Posterior vena cava (tissue), 2 donors: ENCODE measurements at places on chromosomes 2 and 18.

DNA sequence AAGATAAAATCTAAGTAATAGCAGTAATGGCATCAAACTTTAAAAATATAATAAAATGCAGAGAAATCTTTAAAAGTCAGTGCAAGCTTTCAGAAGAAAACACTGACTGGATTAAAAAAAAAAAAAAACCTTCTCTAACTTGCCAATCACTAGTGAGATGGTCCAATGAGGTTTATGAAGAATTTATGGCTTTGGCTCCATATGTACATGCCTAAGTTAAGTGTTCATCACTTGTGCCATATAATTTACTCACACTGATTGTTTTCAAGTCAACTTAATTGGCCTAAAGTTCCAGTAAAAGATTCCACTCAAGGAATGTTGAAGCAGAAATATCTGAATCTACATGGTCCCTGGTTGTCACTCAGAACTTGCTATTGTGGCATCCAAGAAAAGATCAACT, 40.7 kb upstream of the RAB27B start:
- no peak for DNase-seq

GRCh38 chr18:24094561-24094960, 44.3 kb upstream of the CABYR start:
- DNase-seq = no peak

GRCh38 chr2:233234264-233234663, 17.2 kb upstream of the ATG16L1 start:
- DNase-seq = no peak

- no peak for DNase-seq
Observed at GRCh38 chr2:148167855-148168254, 147.0 kb downstream of the MBD5 start.

DNA sequence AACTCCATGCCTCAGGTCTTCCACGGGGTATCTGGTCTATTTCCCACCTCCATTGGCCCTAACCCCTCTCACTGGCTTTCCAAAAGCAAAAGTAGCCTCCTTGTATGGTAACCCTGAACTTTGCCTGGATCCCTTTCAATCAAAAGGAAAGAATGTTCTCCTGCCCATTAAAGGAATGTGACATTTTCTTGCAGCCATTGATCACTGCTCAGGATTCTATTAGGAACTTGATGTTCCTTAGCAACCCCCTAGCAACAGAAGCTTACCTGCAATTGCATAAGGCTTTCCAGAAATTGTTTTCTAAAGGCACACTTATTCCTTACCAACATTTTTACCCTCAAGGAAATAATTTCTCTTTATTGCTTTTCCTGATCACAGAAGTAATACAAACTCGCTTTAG, 91.4 kb upstream of the AGAP1 start:
- DNase-seq = no peak

GRCh38 chr18:55694291-55694690, 106.3 kb upstream of the TCF4 start:
- DNase-seq = no peak

- no peak for DNase-seq
Observed at GRCh38 chr2:176109192-176109901, 2.3 kb downstream of the HOXD11 start.

DNA sequence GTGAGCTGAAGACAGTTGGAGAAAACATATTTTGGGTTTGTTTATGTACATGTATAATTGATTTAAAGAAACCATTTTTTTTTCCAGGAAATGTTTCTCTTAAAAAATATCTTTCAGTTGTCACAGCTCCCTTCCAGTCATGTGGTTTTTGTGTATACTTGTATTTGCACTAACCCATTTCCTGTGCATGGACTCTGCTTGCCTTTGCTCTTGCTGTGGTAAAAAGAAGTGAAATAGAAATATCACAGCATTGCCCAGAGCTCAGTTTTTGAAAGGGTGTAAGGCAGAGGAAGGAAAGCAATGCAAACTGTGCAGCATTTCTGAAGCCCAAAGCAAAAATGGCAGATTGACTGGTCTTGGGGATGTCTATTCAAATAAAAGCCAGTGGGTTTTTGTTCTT, 10.4 kb upstream of the DOCK10 start:
- DNase-seq = no peak

DNA sequence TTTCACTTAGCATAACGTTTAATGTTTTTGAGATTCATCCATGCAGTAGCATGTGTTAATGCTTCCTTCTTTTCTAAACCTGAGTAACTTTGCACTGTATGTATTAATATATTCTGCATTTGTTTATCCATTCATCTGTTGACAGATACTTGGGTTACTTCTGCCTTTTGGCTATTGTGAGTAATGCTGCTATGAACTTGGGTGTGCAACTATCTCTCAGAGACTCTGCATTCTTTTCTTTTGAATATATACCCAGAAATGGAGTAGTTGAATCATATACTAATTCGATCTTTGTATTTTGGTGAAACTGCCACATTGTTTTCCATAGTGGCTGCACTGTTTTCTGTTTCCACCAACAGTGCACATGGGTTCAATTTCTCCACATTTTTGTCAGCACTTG, 128.3 kb downstream of the SH3BP4 start:
- no peak for DNase-seq

GRCh38 chr18:63844254-63844653, 43.3 kb upstream of the SERPINB2 start:
- no peak for DNase-seq

DNA sequence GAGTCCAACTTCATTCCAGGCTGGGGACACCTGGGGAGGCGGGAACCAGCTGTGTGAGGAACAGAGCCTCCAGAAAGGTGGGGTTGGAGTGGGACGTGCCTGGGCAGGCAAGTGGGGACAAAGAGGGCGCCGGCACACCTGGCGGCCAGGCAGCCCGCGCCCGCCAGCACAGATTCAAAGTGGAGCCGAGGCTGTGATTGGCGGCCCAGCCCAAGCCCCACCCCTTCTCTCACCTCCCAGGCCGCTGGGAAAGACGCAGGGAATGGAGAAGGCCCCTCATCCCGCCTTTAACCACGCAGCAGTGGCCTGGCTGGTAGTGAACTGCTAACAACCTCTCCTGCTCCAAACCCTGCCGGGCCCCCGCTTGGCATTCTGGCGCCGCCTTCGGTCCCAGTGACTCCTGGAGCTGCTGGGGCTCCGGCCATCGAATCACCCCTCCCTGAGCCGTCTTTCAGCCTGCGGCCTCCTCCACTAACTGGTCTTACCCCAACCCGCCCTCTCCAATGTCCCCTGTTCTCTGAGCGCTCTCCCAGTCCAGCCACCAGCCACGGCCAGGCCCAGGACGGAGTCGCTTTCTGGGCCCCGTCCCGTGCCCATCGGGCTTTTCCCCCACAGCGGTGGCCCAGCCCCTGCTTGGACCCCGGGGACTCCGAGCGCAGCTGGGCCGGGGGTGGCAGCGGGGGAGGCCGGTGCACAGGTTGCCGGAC, 27.9 kb upstream of the PTMA start:
- DNase-seq = no peak

DNA sequence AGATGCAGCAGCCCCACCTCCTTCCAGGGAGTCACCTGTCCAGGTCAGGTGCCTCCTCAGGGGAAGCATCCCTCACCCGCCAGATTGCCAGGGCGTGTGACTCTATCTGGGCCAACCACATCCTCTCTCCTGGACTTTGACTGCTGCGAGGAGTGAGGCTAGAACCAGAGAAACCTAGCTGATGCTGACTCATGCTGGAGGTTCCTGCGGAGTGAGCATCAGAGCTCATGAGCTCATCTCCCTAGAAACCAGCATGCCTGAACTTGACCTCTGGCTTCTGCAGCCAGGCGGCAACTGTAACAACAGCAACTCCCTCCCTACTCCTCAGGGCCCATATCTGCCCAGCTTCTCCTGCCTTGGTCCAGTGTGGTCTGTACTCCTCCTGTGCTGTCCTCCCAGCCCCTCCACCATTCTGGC, 28.3 kb upstream of the NT5DC4 start:
- DNase-seq = peak; percentile 83

DNA sequence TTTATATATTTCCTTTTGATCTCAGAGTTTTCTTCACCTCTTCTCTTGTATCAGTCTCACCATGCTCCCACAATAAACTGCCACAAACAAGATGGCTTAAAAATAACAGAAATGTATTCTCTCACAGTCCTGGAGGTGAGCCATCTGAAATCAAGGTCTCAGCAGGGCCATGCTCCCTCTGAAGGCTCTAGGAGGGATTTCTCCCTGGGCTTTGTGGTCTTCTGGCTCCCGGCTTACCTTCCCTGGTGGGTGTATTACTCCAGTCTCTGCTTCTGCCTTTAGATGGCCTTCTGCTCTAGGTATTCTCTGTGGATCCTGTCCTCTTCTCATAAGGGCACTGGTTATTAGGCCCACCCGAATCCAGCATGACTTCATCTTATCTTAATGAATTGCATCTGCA, 994.7 kb upstream of the POU3F3 start:
- DNase-seq = no peak

- DNase-seq = no peak
Observed at GRCh38 chr2:226790011-226790410, 9.6 kb downstream of the IRS1 start.

- peak; percentile 67 for DNase-seq
Observed at GRCh38 chr2:1648241-1649102, 95.8 kb downstream of the PXDN start.

- no peak for DNase-seq
Observed at GRCh38 chr2:177024765-177025164, 187.8 kb upstream of the HNRNPA3 start.

- DNase-seq = no peak
Observed at GRCh38 chr2:165876269-165876668, 77.3 kb downstream of the TTC21B start.

DNA sequence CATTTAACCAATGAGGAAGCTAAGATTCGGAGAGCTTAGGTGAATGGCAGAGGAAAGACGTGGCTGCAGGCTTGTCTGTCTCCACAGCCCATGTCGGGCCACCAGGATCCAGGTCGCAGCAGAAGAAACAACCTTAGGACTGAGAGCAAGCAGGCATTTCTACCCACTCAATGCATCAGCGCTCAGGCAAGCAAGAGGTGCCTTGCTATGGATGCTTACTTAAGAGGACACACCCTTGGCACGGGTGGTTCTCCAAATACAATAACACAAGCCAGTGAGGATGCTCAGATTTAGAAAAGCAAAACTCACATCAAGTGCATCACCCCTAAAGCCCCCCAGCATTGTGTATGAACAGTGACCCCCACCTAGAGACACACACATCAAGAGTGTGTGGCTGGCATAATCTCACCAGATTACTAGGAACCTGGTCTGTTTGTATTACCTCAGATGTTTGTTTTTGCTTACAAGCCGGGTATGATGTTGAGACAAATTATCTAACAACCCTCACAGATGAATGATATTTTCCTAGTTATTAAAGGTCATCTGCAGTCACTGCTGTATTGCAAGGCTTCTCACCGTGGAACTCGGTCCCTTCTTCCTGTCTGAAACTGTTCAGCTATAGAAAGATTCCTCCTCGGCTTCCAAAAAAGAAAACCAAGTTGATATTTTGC, 34.2 kb upstream of the NPAS2 start:
- no peak for DNase-seq

DNA sequence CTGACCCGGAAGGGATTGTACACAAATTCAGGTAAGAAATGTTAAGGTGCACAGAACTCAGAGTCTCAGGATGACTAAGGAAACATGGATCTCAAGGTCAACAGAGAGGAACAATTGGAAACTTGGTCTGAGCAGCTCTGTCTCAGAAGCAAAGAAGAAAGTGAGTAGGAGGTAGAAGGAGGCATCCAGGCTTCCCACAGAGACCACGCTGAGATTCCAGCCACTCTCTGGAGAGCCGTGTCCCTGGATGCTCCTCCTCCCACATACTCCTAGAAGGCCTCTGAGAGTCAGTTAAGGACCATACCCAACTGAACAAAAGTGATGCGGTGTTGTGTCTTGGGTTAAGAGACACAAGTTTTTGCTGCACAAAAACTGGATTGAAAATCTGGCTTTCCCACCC, 8.6 kb upstream of the PLB1 start:
- DNase-seq = no peak

GRCh38 chr2:16181062-16181740, 240.9 kb downstream of the MYCN start:
- peak; percentile 59 for DNase-seq

DNA sequence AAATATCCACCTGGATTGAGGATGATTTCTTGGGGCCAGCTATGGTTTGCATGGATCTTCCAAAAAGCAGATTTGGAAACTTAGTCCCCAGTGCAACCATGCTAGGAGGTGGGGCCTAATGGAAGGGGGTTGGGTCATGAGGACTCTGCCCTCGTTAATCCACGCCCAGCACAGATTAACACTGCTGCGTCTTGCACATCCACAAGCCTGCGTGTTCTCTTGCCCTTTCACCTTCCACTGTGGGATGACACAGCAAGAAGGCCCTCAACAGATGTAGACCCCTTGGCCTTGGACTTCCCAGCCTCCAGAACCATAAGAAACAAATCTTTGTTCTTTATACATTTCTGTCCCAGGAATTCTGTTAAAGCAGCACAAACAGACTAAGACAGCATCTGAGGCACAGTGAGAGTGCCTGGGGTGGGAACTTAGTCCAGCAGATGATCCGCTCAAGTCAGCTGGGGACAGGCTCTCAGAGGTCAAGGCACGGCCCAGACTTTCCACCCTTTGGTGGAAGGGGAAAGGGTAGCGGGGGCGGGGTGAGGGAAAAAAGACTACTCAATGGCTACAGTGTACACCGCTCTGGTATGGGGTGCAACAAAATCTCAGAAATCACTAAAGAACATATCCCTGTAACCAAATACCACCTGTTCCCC, 2.4 kb downstream of the RAB17 start:
- peak; percentile 67 for DNase-seq

DNA sequence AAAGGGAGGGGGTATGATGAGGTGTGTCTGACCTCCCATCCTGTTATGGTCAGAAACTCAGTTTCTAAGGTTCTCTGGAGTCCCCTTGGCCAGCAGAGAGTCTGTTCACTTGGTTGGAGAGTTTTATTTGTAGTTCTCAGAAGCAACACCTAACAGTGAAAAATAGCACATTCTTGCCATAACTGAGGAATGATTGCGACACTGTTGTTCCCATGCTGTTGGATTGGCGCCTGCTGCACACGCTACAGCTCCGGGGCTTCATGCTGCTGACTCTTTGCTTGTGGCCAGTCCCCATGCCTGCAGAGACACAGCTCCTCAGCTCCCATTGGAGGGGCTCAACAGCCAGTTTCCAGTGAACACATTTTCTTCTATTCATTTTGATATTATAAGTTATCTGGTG, 42.1 kb downstream of the TPGS2 start:
- peak; percentile 83 for DNase-seq

DNA sequence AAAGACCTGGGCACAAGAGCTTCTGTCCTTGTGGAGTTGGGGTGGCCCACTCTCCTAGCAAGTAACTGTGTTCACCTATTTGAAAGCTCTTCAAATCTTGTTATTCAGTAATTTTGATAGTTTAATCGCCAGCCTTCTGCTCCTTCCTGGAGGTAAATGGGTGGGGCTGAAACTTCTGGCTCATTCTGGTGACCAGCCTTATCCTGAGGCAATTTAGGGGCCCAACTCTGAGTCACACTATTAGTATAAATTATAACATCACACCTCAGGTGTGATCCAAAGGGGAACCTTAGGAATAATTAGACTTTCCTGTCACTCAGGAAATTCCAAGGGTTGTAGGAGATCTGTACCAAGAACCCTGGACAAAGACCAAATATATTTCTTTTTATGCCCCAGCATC, 255.8 kb upstream of the RGPD4 start:
- DNase-seq = no peak

- DNase-seq = no peak
Observed at GRCh38 chr2:83757329-83757728, 701.8 kb downstream of the SUCLG1 start.
